ENCODE measurements at places on chromosomes 1 and 21. TPM values are rescaled to one million over a fixed set of nuclear protein-coding genes. Genes with fewer than 3 reads are reported as not detected.

The C1orf185 gene
- polyA plus RNA-seq: not detected

The LRRC53 gene
- not detected for polyA plus RNA-seq

The OVAAL gene
- not detected for polyA plus RNA-seq

The HNRNPU gene
- 723 TPM for polyA plus RNA-seq

The ERRFI1 gene
- polyA plus RNA-seq: 23.0 TPM

The HFM1 gene
- 5.1 TPM for polyA plus RNA-seq

The LORICRIN gene
- polyA plus RNA-seq: not detected

The GOLT1A gene
- polyA plus RNA-seq: 2.8 TPM

GRCh38 chr21:37266515-37267221, 466 bp downstream of the VPS26C start:
- no peak for DNase-seq

DNA sequence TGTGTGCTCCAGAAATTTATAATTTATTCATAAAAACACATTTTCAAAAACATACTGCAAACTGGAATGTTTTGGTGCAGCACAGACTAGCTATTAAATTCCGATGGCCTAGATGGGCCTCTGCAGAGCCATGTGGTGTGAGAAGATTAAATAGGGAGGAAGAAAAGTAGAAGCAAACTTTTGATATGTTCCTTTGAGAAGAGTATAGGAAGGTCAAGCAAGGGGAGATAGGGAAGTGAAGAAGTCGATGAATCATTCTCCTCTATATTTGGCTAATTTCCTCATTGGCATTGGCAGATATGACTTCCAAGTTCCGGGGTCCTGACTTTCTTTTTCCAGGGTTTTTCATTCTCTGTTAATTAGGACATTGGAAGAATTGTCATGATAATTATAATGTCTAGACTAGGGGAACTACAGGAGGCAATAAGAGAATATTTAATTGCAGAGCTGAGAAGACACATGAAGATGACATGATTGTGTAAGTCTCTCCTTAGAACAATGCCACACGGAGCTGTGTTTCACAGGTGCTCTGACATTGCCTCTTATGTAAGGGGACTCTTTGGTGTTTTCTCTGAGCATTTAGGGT, 19.3 kb upstream of the ZNF326 start:
- DNase-seq: no peak

DNA sequence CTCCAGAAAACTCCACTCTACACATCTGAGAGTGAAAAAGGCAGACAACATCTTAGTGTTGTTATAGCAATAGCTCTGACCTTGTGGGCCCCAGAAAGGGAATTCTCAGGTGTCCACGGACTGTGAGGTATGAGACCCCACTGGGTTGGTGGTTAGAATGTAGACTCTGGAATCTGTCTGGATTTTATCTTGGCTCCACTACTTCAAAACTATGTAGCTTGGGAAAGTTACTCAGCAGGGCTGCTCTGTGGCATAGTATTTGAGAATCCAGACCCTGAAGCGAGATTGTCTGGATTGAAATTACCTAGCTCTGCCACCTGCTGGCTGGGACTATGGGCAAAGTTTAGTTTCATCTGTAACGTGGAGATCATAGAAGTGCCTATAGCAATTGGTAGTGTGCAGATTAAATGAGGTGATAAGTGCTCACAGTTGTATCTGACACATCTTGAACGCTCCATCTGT, 25.8 kb downstream of the PRDM2 start:
- DNase-seq: no peak

DNA sequence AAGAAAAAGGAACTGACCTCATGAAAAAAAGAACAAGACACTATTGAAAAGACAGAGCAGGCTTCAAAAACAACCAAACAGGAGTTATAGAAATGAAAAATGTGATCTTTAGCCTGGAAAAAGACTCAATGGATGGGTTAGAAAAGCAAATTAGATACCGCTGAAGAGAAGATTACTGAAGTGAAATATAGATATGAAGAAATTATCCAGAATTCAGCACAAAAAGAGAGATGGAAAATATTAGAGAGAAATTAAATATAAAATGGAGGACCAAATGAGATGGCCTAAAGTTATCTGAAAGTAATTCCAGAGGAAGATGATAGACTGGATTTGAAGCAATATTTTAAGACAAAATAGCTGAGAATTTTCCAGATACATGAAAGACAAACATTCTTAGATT, 63.0 kb downstream of the SLC37A1 start:
- no peak for DNase-seq

GRCh38 chr1:228150120-228150460, 360 bp downstream of the GJC2 start:
- no peak for DNase-seq

DNA sequence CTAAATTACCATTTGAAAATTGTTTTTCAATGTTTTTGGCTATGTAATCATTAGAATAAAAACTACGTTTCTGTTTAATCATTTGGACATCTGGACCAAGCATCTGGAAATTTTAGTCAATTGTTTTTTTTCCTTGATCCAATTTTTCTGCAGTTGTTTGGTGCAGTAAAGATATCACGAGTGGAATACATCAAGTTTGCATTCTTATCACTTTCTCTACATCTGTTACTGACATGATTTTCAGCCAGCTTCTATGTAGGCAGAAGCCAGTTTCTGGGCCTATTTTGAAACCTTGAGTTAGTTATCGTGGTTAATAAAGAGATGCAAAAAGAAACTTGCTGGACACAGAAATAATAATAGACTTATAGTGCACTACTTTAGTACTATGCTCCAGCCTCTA, 277.9 kb upstream of the ADAMTS5 start:
- DNase-seq: no peak

DNA sequence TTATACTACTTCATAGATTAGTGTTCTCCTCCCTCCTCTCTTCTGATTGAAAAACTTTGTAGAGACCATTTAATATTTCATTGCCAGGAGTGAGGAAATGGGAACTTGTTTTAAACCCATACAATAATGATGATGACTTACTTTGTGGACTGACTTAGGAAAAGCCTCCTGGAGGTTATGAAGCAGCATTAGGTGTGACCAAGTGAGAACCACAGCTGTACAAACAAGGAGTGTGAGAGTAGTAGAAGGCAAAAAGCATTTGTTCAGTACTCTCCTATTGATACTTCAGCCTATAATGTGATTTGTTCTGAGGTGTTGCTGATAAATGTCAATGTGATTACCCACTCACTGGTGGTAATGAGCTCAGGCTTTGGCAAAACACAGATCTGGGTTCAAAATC, 8.4 kb downstream of the TIPRL start:
- no peak for DNase-seq

GRCh38 chr1:94124538-94124937, 3.6 kb upstream of the ABCA4 start:
- no peak for DNase-seq

DNA sequence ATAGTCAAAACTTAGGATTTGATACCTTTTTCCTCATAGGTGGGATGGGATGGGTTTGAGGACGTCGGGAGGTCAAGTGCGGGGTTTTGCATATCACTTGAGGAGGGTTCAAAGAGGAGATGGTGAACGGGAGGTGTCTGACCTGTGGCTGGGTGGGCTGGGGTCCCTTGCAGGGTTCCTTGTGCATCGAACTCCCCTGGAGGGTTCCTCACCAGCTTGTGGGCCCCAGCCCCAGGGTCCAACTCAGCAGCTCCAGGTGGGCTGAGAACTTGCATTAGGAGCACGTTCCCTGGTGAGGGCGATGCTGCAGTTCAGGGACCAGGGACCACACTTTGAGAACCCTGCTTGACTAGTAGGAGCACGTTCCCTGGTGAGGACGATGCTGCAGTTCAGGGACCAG, 23.2 kb downstream of the TRPM2 start:
- DNase-seq: no peak

DNA sequence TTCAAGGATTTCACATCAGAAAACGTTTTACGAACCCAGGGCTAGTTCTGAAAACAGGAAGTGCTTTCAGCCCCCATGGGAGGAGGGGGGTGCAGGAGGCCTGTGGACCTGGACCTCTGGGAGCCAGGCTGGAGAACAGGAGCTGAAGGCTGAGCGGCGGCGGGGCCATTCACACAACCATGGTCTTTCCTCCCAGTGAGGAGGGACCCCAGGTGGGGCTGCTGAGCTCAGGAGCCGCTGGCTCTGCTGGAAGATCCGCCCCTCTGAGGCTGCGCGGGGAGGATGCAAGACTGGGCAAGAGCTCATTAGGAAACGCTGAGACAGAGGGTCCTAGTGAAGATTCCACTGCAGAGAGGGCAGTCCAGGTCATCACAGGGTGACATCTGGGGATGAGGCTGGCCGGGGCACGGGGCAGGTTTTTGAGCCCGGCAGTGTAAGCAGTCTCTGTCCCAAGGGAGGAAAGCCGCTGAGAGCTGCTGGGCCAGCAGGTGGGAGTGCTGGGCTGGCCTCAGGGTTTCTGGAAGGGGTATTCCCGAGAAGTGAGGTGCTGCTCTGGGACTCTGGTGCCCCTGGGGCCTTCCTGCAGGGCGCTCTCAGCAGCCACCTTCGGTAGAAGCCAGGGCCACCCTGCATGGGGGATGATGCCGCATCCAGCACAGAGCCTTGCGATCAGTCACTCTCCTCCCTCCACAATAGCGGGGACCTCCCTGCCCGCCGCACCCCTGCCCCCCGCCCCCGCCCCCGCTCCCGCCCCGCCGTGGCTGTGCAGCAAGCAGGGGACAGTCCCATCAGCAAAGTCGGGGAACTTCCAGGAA, 7.5 kb downstream of the MX2 start:
- peak; percentile 26 for DNase-seq

GRCh38 chr21:45875416-45875760, 106.2 kb upstream of the COL6A1 start:
- no peak for DNase-seq

DNA sequence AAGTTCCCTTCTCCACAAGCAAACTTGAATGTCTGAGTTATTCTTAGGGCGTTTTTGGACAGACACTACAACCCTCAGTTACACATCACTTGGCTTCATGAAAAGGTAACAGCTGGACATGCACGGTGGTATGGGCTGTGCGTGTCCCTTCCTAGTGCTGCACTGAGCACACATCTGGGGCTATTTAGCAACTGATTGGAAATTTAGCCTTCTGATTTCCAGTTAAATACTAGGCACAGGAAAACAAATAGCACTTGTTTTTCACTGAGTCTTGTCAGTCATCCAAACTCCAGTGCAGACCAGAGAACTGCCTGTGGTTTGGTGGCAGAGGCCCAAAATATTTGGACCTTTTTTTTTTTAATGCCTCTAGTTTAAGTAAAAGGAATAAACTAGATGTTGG, 134.7 kb downstream of the TGFBR3 start:
- no peak for DNase-seq

Data from left renal pelvis (tissue), 4 donors.